HT1080 (cell line): ENCODE measurements at places on chromosomes 1 and 21.

GRCh38 chr1:145992958-145993617 is 3.3 kb downstream of the TXNIP start:
- no peak for DNase-seq

- DNase-seq: no peak
These were observed 100.8 kb upstream of the SLC45A1 start for GRCh38 chr1:8217011-8217711.

- no peak for DNase-seq
These were observed 755 bp downstream of the FBXO42 start for GRCh38 chr1:16351456-16351993.

DNA sequence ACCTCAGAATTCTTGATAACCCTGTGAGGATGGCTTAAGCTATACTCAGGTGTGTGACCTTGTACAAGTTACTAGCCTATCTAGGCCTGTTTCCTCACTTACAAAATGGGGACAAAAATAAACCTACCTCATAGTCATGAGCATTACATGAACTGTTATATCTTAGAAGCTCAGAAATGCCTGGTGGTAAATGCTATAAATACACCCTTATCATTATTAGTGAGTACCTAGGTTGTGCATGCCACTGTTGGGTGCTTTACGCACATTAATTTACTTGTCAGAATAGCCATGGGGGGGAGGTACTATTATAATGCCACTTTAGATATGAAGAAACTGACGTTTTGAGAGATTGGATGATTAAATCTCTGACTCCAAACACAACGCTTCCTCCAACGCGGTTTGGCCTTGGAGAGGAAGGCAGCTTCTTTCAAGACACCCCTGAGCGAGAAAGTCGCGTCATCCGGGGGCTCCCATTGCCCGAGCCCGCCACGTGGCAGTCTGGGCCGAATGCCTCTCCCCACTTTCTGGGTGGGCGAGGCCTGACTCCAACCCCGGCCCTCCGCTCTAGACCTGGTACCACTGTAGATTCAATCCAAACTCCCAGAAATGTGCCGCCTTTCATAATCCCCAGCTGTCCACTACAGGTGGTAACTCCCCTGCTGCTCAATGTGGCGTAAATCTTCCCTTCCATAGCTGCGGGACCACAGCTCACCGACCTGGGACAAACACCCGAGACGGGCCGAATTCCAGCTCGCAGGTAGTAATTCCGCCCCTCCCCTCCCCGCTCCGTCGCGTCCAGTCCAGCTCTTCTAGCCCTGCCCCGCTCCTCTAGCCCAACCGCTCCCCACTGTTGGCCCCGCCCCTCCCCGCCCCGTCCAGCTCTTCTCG is 771 bp upstream of the RAD54L start:
- no peak for DNase-seq

DNA sequence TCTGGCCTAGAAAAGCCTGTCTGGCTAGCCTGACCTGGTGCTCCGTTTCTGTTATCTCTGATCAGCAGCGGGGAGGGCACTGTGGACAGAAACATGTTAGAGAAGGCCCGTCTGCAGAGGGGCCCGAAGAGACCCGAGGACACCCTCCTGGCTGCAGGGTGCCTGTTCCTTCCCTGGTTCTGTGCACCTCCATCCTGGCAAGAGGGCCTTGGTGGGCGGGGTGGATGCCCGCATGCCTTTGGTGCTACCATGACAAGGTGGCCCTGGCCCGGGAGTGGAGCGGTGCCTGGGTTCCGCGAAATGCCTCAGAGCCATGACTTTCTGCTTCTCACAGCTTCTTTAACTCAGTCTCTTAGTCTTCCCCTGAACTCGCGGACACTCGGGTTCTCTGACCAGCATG is 233.6 kb downstream of the CAMTA1 start:
- no peak for DNase-seq
